ENCODE measurements at places on chromosomes 2 and 18. TPM values are rescaled to one million over a fixed set of nuclear protein-coding genes. Genes with fewer than 3 reads are reported as not detected.

TPO gene
- under 0.01 TPM for total RNA-seq

SFT2D3 gene
- 10.8 TPM for total RNA-seq

DYNAP gene
- not detected for total RNA-seq

CCDC141 gene
- 0.54 TPM for total RNA-seq

C2orf80 gene
- not detected for total RNA-seq

PPP1CB gene
- 70.0 TPM for total RNA-seq

CARF gene
- total RNA-seq: 9.2 TPM

AGAP1 gene
- total RNA-seq: 1.1 TPM

TMEM198 gene
- 0.54 TPM for total RNA-seq

SCYGR7 gene
- not detected for total RNA-seq

KCNK3 gene
- total RNA-seq: under 0.01 TPM

KLHL14 gene
- total RNA-seq: 0.27 TPM

SLC8A1 gene
- 1.6 TPM for total RNA-seq

GPR45 gene
- not detected for total RNA-seq

PAX8 gene
- 1.3 TPM for total RNA-seq

UGT1A6 gene
- total RNA-seq: 0.27 TPM

CDH7 gene
- total RNA-seq: 1.3 TPM

MDH1B gene
- total RNA-seq: 1.3 TPM

HOXD13 gene
- total RNA-seq: not detected

HADHA gene
- 111 TPM for total RNA-seq

SERPINB3 gene
- not detected for total RNA-seq

SCYGR4 gene
- not detected for total RNA-seq

C18orf54 gene
- 1.6 TPM for total RNA-seq

NT5C1B gene
- not detected for total RNA-seq

BMP10 gene
- under 0.01 TPM for total RNA-seq

GKN1 gene
- not detected for total RNA-seq

HOXD4 gene
- not detected for total RNA-seq

ITGB6 gene
- not detected for total RNA-seq

SLC5A7 gene
- not detected for total RNA-seq

PARD6G gene
- under 0.01 TPM for total RNA-seq

EMILIN1 gene
- 31.2 TPM for total RNA-seq

AQP12A gene
- not detected for total RNA-seq

ANKRD30B gene
- not detected for total RNA-seq

MC5R gene
- not detected for total RNA-seq

IGFBP2 gene
- 8.3 TPM for total RNA-seq

ZNF385B gene
- not detected for total RNA-seq

GPAT2 gene
- 11.8 TPM for total RNA-seq

RUFY4 gene
- total RNA-seq: 1.1 TPM

MC4R gene
- not detected for total RNA-seq

POTEI gene
- not detected for total RNA-seq

IKZF2 gene
- 43.1 TPM for total RNA-seq

KYNU gene
- 0.54 TPM for total RNA-seq

UGT1A5 gene
- total RNA-seq: not detected

MROH2A gene
- total RNA-seq: not detected

RIF1 gene
- 25.9 TPM for total RNA-seq

GCKR gene
- under 0.01 TPM for total RNA-seq

SGPP2 gene
- total RNA-seq: under 0.01 TPM

KCNE4 gene
- not detected for total RNA-seq

CD8B2 gene
- total RNA-seq: under 0.01 TPM

C2orf81 gene
- 2.7 TPM for total RNA-seq

CTLA4 gene
- under 0.01 TPM for total RNA-seq

UGT1A8 gene
- under 0.01 TPM for total RNA-seq

ALPG gene
- under 0.01 TPM for total RNA-seq

SALL3 gene
- total RNA-seq: not detected

Data from hematopoietic multipotent progenitor cell (in vitro differentiated cells).